ENCODE measurements at places on chromosomes 16 and 17. TPM values are rescaled to one million over a fixed set of nuclear protein-coding genes. Genes with fewer than 3 reads are reported as not detected.

Gene KRT12
- not detected for total RNA-seq

Gene PDILT
- total RNA-seq: not detected

Gene KRTAP4-1
- 0.30 TPM for total RNA-seq

Gene NPIPA2
- 1.4 TPM for total RNA-seq

Gene KRTAP4-8
- total RNA-seq: not detected

Gene TPSG1
- 0.10 TPM for total RNA-seq

Gene TEX14
- 0.14 TPM for total RNA-seq

Gene MYH1
- not detected for total RNA-seq

Gene RAB37
- 1.2 TPM for total RNA-seq

Gene TMEM92
- total RNA-seq: 26.9 TPM

Gene ITGB4
- total RNA-seq: 44.5 TPM

Gene NEUROD2
- total RNA-seq: not detected

Gene CACNG1
- total RNA-seq: 0.11 TPM

Measured in A549 treated with DMSO at 1 μM for 4 hours (cell line).